Activated CD4-positive, alpha-beta memory T cell treated with anti-CD3 and anti-CD28 coated beads, Interleukin-2, amount 10 ng/mL, durations not matched to agents 7 days and 5 days (primary cell): ENCODE measurements at places on chromosomes 16 and 17. TPM values are rescaled to one million over a fixed set of nuclear protein-coding genes. Genes with fewer than 3 reads are reported as not detected.

The TCAP gene
- total RNA-seq = 1.3 TPM

The RPAIN gene
- total RNA-seq = 49.5 TPM

The FNDC8 gene
- total RNA-seq = not detected

The SOST gene
- total RNA-seq = not detected

The KCNG4 gene
- total RNA-seq = not detected

The PKMYT1 gene
- total RNA-seq = 124 TPM

The UMOD gene
- not detected for total RNA-seq

The HAPSTR1 gene
- total RNA-seq = 65.1 TPM

The TPSAB1 gene
- not detected for total RNA-seq

The CHP2 gene
- not detected for total RNA-seq

The SCGB1C2 gene
- not detected for total RNA-seq

The PRDM7 gene
- not detected for total RNA-seq

The ZFPM1 gene
- total RNA-seq = 15.7 TPM

The TMIGD1 gene
- total RNA-seq = not detected

The EFCAB5 gene
- 0.86 TPM for total RNA-seq

The MT1H gene
- total RNA-seq = not detected

The PSME3 gene
- total RNA-seq = 101 TPM

The CBFA2T3 gene
- not detected for total RNA-seq

The SPATA32 gene
- 0.23 TPM for total RNA-seq

The C16orf96 gene
- total RNA-seq = 0.05 TPM

The TBC1D3E gene
- not detected for total RNA-seq

The OTOA gene
- 0.18 TPM for total RNA-seq

The MKS1 gene
- total RNA-seq = 18.7 TPM

The OR1F1 gene
- not detected for total RNA-seq

The LHX1 gene
- 0.18 TPM for total RNA-seq

The RNF151 gene
- total RNA-seq = not detected

The RTN4RL1 gene
- total RNA-seq = 0.35 TPM

The TBC1D3 gene
- not detected for total RNA-seq

The CDH8 gene
- not detected for total RNA-seq
